ENCODE measurements at places on chromosomes 1 and 21.

DNA sequence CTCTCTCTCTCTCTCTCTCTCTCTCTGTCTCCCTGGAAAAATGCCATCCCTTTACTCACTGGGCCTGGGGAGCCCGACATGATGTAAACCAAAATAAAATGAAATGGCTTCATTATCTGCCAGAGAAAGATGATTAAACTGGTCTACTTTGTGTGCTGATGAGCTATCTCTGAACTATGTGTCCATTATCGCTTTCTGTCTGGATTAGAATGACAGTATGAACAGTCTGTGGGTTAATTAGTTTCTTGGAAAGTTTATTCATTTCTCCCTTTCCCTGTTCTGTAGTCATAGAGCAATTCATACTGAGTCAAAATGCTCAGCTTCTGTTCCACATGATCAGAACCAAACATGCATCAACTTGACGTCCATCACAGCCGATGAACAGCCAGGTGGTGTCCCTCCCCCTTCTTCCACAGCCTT, 72.4 kb upstream of the KCND3 start:
- no peak for DNase-seq

DNA sequence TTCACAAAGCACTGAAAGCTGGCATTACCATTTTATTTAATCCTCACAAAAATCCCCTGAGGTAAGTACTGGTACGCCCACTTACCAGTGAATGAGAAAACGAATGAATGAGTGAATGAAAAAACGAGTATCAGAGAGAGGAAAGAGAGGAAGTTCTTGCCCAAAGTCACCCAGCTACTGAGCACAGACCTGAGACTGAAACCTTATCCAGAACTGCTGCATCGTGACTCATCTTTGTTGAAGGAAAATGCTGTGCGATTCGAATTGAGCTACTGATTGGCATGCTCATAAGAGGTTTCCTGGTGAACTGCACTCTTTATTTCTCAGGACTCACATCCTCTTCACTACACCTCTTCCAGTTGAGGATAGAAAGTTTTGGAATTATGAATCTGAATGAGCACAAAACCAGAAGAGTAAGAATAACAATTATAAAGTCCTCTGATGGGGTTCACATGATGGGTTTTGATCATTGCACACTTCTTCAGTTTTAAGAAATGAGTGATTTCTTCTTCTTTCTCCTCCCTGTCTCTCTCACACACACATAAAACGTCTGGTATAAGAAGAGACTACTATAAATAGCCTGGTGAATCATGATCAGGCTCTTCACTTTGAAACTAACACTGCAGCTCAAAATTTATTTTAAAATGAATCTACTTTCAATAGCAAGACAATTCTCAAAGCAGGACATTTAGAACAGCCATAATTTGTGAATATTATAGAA, 32.1 kb downstream of the IL12RB2 start:
- DNase-seq, result no peak

GRCh38 chr1:23807453-23807852, 6.9 kb upstream of the GALE start:
- DNase-seq, result no peak

- no peak for DNase-seq
Observed at GRCh38 chr1:149884433-149885338, 14.7 kb upstream of the BOLA1 start.

GRCh38 chr1:100585786-100586185, 47.8 kb downstream of the GPR88 start:
- no peak for DNase-seq

DNA sequence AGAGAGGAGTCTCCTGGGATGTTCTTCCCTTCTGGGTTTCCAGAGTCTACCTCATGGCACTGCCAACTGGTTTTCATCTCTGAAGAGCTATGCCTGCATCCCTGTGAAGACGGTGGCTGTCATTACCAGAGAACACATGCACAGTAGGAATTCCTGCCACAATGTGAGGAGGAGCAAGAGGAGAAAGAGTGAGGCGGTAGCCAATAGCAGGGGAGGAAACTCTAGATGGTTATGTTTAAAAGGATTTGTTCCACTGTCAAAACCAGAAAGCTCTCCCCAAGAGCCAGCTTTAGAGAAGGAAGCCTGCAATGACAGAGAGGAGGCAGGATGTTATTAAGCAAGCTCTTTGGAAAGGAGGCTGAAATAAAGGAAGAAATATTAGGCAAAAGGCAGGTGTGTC, 12.3 kb downstream of the LMX1A start:
- no peak for DNase-seq

DNA sequence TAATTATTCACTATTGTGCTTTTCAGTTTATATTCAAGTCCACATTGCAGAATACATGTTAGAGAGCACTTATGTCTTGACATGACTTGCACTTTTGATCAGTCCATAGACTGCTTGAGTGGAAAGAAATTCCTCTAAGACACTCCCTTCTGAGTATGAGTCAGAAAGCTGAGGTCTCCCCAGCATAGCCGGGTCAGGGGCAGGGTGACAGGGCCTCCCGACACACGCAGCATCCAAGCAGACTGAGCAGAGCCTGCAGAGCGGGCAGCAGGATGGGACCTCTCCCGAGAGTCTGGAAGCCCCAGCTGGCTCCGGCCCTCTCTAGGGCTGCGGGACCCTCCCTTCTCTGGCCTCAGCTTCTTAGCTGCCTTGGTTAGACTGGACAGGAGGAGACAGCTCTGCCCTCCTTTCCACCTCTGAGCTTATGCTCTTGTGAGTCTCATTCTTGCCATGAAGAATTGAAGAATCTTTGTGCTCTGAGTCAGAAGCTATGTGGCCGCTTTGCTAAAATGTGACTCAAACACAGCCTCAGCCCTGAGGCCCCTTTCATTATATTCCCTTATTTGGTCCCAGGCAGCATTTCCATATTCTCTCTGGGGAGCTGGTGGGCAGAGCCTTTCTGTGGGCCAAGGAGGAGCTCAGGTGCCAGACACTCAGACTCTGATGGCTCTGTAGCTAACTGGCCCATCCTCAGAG, 11.2 kb upstream of the CAPN2 start:
- DNase-seq, result no peak

DNA sequence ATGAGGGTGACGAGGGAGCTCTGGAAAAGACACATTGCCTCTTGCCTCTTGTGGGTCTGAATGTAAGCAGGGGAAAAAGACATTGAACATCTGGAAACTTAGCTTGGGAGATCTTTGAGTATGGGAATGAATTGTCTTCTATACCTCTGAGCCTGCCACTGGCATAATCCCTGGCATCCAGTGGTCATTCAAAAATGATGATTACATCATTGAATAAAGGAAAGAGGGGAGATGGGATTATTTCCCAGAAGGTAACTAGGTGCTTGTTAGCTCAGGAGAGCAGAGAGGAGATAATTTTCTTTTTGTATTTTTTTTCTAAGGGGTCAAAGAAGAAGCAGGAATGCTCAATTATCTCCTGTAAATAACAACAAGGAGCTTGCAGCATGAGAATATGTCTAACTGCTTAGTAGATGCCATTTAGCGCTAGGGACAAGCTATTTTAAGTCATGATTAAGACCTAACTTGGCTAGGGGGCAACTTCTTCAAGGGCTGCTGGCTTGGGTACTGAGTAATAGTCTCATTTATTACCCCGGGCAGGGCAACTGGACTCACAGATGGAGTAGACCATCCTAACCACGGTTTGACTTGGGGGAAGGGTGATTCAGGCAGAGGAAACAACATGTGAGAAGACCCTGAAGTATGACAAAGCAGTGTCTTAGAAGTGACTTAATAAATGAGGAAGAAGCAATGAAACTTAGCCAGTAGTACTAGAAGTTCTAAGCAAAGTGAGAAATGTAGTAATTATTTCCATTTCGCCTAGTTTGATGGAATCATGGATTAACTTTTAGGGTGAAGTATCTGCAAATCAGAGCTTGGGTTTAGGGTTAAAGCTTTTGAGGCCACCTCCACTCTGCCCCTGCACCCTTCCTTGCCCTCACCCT, 11.0 kb upstream of the XCL2 start:
- DNase-seq, result no peak

DNA sequence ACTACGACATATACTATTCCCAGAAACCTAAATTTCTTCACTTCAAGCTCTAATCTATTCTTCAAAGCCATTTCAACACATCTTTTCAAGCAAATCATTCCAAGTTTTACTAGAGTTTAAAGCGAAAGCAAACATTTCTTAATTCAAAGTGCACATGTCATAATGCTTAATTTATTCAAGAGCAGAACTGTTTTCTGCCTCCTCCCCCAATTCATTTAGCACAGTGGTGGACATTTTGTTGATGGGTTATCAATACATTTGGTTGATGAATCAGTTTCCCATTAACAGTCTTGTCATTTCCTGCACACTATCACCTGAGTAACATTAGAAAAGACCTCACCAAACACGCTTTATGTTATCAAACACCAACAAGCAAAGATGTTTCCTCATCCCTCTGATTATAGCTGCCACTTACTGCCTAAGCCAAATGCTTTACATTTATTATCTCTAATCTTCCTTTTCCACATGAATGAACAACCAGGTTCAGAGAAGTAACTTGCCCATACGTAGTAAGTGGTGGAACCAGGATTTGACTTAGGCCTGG, 2.0 kb downstream of the SRSF4 start:
- DNase-seq, result no peak

DNA sequence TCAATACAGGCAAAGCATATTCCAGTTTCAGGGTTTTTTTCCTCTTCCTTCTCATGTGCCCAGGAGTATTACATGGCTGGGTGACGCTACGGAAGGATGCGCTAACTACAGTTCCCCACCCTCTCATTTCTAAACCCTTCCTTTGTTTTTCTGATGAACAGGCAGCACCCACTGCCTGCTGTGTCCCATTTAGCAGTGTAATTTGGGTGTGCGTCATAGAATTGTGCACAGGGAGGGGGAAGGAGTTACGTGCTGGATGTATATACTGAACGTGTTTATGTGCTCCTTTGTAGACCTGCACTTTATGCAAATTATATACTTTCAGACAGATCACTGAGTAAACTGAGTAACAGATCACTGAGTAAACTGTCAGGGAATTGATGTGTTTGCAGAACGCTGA, 44.5 kb downstream of the ELAPOR1 start:
- DNase-seq, result no peak

- DNase-seq, result no peak
Observed at GRCh38 chr21:33974513-33975468, 59.2 kb upstream of the ATP5PO start.

- DNase-seq, result no peak
Observed at GRCh38 chr1:46673749-46674182, 2.1 kb downstream of the TEX38 start.

GRCh38 chr1:178818416-178818815, 52.5 kb downstream of the ANGPTL1 start:
- no peak for DNase-seq

GRCh38 chr1:182357171-182357570, 34.4 kb downstream of the GLUL start:
- no peak for DNase-seq

DNA sequence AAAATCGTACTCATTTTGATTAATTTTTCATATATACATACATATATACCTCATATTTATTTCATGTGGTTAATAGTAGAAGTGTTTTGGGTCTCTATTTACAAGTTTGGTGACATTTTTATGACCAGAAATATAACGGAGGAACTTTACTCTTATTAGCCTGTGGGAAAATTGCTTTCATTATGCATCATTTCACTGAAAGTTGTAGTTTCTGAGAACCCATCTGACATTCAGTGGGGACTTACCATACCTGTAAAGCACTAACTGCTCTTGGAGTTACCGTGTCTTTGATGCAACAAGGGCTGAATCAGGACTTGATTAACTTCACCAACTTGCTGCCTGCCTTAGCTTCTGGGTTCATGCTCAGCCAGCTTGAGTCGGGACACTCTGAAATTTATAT, 49.9 kb upstream of the ITPKB start:
- DNase-seq, result no peak

DNA sequence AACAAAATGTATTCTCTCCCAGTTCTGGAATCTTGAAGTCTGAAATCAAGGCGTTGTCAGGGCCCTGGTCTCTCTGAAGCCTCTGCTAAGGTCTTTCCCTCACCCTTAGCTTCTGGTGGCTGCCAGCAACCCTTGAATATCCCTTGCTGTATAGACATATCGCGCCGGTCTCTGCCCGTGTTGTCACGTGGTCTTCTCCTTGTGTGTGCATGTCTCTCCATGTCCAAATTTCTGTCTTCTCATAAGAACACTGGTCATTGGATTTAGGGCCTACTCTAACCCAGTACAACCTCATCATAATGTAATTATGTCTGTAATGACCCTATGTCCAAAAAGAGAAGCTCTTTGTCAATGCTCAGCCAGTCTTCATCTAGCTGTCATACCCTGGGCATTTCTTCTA, 85.7 kb upstream of the ETS2 start:
- no peak for DNase-seq

Measured in vagina (tissue), 2 donors.